ENCODE measurements at places on chromosomes 5 and 9.

- DNase-seq = no peak
Observed at GRCh38 chr9:133930682-133931485, 61.2 kb downstream of the VAV2 start.

DNA sequence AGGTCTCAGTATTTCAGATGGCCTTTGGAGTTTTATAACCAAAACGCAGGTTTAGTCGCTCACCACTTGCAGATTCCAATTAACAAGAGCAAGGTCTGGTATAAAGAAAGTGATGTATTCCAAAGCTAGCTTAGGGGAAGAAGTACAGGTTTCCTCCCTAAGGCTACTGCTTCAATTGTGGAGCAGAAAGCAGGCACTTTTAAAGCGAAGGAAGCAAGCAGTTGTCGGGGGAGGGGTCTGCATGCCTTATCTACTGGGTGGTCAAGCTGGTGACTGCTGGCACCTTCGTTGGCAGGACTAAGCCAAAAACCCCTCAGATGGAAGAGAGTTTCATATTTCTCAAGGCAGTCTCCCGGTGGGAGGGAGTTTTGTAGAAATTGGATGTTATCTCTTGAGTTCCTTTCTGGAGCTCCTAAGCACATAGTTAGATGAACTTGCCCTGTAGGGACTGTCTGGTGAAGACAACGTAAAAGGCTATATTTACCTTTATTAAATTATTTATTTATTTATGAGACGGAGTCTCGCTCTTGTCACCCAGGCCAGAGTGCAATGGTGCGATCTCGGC lies 1.6 kb upstream of the TMEM245 start:
- no peak for DNase-seq

DNA sequence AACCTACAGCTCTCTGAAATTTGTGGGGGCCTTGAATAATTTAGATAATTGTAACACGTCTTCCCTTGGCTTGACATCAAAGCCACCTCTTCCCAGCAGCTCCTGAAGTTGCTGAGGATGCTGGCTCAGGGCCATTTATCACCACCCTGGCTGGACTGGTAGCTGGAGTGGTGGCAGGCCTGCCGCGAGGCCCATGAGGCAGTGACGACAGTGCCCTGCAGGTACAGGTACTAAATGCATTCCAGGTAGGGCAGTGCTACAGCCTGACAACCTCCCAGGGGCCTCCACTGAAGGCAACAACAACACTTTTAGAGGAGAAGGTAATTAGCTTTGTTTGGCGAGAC lies 270.2 kb upstream of the KLF4 start:
- no peak for DNase-seq

GRCh38 chr5:35794684-35795375 lies 61.9 kb upstream of the IL7R start:
- no peak for DNase-seq

DNA sequence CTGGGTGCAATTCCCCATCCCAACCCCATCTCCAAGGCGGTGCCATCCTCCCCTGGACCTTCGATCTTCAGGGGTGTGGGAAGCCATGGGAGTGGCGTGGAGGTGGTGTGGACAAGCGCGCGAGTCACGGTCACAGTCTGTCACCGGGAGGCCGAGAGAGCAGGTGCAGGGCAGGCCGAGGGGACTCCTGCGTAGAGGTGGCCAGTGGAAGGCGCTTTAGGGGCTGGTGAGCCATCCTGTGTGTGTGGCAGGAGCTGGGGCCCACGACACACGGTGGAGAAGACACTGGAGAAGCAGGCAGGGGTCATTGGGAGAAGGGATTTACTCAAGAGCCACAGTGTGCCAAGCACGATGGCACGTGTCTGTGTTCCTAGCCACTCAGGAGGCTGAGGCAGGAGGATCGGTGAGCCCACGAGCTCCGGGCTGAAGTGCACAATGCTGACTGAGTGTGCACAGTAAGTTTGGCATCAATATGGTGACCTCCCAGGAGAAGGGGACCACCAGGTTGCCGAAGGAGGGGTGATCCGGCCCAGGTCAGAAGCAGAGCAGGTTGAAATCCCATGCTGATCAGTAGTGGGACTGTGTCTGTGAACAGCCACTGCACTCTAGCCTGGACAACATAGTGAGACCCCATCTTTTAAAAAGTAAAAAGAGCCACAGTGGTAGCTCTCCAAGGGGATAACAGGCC lies 145.1 kb upstream of the PHYKPL start:
- no peak for DNase-seq

- no peak for DNase-seq
Observed at GRCh38 chr5:80184235-80185023, 71.4 kb downstream of the SERINC5 start.

DNA sequence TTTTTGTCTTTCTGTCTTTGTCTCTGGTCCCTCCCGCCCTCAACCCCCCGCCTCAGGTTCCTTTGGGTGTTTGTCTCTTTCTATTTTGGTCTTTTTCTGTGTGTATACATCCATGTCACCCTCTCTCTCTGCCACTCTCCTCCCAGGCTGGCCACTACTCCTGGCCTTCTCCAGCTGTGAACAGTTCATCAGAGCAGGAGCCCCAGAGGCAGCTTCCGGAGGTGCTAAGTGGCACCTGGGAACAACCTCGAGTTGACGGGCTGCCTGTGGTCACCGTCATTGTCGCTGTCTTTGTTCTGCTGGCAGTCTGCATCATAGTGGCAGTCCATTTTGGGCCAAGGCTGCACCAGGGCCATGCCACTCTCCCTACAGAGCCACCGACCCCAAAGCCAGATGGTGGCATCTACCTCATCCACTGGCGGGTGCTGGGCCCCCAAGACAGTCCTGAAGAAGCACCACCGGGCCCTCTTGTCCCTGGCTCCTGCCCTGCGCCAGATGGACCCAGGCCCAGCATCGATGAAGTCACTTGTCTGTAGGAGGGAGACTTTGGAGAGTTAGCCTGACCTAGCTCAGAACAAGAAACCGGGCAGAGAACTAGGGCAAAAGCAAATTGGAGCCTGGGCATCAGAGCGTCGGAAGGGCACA lies 1.7 kb downstream of the SMIM33 start:
- no peak for DNase-seq

DNA sequence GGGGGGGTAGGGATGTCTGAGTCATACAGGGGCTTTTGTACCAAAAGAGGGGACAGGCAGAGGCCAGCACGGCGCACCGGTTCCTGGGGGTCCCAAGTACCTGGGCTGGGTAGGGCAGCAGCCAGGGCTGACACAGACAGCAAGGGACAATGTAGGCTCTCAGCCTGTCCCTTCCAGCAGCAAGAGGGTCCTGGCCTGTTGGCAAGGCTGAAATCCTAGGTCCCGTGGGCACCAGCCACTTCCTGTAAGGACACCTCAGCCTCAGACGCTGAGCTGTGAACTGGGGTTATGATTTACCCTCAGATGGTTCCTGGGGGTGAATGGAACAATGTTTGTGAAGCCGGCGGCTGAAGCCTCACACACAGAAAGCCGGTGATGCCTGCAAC lies 41.3 kb downstream of the NACC2 start:
- no peak for DNase-seq

DNA sequence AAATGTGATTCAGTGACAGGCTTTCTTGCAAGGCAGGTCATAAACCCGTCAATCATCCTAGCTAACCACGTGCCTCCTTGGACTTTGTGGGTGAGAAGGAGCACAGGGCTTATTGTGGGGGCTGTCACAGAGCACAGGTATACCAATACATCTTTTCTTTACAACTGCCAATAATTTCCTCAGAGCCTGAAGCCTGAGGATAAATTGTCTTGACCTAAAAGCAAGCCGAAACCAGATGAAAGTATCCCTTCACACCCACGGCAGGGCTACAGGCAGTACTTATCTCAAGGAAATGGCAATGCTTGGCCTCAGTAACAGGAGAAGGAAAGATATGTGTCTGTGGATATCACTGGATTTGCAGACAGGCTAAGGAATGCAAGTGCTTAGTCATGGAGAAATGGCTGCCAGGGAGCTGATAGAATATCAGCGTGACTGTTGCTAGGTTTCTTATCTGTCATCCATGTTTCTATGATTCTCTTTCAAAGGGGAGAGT lies 90.3 kb upstream of the ZNF366 start:
- no peak for DNase-seq

DNA sequence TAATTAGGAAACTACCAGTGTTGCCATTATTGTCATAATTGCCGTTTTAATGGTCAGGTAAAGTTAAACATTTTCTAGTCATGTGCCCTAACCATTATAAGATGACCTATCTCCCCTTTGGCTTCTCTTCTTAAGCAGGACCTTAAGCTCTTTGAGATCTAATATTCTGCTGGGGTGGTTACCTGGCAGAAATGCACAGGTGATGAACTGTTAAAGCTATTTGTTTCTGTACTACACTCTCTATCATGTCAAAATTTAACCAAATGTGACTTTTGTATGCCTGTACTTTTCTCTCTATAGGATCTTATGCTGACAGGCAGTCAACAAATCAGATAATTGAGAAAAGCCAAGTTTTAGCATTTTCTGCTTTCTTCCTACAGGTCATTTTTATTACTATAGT lies 23.3 kb downstream of the ALDH1A1 start:
- DNase-seq = no peak

GRCh38 chr5:92179651-92180050 lies 796.5 kb upstream of the ARRDC3 start:
- no peak for DNase-seq

DNA sequence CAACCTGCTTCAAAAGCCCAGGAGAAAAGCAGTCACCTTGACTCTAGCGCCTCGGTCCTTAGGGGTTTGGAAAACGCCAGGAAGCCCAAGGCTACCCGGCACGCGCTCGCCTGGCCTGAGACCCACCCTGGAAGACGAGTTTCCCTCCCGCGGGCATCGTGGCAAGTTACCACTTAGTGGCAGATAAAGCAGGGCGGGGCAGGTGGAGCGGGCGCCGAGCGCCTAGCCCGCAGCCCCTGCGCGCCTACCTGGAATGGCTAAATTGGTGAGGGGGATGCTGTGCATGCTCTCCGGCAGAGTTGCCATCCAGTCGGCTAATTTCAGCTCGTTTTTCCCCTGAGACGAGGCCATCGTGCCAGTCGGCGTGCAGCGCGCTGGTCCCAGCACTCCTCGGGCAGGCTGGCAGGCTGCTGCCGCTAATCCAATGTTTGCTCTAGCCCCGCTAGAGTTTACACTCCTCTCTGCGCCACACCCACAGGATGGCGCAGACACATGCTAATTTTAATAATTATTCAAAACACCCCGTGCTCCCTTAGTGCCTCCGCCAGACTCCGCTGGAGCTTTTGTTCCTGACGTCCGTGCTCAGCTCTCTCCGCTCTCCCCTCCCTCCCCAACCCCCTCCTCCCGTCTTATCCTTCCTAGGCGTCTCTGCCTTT lies at the start of gene PLCXD3:
Gene PLCXD3 (minus strand): TSS at position 426 of the 656 bp plus-strand sequence. CDS start 75 bp downstream, at position 351.
- no peak for DNase-seq

DNA sequence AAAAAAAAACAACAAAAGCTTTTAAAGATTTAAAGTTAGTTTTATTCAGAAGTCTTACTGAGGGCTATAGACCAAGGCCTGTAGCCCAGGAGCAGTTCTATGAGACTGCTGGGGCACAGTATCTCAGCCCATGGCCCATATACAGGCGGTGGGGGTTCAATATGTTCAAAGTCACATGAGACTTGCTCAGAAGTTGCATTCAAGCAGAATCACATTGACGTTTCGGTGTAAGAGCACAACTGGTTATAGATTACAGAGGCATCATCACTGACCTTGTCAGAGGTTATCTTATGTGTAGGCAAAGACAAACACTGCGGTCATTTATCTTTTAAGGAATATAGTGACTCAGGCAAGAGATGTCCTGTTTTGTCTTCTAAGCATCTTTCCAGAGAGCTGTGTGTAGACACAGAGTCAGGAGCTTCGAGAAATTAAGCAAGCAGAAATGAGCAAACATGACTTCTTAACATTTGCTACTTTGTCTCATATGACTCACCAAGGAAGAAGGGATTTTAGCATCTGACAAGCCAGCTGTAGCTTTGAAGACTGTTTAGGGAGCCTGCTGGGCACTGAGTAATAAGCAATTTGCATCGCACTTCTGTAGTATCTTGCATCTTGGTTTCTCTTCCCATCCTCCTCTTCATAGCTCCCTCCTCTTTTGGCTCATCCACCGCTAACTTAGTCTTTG lies 12.9 kb upstream of the F2RL1 start:
- no peak for DNase-seq

- DNase-seq = no peak
Observed at GRCh38 chr5:133947431-133947841, 21.0 kb downstream of the C5orf15 start.

- DNase-seq = no peak
Observed at GRCh38 chr9:124456341-124457078, 6.3 kb downstream of the ADGRD2 start.

DNA sequence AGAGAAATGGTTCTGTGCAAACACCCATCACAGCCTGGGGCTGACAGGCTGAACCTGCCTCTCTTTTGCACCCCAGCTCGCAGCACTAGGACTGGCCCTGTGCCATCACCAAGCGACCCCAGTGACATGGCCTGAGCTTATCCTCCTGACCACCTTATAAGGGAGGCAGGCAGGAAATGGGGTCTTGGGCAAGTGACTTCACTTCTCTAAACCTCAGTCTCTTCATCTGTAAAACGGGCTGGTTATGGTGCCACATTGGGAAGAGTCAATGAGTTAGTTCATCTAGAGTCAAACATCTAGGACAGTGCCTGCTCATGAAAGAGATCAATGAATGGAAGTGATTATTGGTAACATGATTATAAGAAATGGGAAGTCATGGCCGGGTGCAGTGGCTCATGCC lies 6.2 kb downstream of the SNCB start:
- no peak for DNase-seq

DNA sequence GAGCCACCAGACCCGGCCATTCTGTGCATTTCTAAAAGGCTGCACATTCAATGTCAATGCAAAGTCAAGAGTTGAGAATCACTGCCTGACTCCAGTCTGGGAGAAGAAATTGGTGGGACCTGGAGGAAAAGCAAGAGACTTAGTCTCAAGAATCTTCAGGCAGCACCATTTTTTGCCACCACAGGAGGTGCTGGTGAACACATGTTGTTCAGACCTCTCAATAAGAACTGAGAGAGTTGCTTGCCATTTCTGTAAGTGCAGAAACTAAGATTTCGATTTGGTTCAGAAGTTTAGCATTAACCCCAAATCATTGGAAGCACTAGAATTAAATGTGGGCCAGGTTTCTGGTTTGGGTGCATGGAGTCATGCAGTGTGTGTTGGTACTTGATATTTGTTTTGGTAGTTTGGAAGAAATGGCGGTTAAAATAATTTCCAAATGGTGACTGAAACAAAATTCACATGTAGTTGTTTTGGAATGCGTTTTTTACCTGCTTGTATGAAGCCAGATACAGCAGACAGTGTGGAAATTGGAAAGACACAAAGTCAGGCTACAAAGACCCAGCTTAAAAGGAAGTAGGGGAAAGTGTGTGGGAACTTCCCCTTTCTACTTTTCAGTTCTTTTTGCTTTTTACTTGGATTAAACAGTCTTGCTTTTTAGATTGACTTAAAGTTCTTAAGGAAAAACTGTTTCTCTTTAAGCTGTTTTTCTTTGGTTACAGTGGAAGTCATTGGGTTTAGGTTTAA lies 20.4 kb downstream of the PDE8B start:
- DNase-seq = no peak

GRCh38 chr9:127207734-127208410 lies 56.7 kb upstream of the GARNL3 start:
- DNase-seq = no peak

DNA sequence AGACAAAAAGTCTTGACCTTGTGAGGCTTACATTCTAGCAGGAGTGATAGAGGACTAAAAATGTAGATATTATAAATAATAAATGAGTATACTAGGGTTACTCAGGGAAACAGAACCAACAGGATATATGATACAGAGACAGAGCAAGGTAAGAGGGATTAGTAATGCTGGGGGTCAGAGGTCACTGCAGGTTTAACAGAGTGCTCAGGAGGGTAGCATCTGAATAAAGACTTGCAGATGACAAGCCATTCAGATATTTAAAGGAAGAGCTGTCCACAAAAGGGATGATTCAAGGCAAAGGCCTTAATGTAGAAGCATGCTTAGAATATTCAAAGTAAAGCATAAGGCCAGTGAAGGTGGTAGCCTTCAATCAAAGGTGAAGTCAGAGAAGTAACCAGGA lies 65.6 kb upstream of the SEMA6A start:
- DNase-seq = no peak

Measured in stimulated activated CD8-positive, alpha-beta memory T cell treated with anti-CD3 and anti-CD28 coated beads, Interleukin-15, amount 100 ng/mL, for 48 hours (primary cell).